Activated naive CD4-positive, alpha-beta T cell treated with anti-CD3 and anti-CD28 coated beads, Interleukin-2, amount 50 U/mL, for 72 hours (primary cell): ENCODE measurements at places on chromosomes 6 and 20. TPM values are rescaled to one million over a fixed set of nuclear protein-coding genes. Genes with fewer than 3 reads are reported as not detected.

GRCh38 chr20:37364013-37364926, 18.3 kb downstream of the SRC start:
- DNase-seq, result peak; percentile 44

DNA sequence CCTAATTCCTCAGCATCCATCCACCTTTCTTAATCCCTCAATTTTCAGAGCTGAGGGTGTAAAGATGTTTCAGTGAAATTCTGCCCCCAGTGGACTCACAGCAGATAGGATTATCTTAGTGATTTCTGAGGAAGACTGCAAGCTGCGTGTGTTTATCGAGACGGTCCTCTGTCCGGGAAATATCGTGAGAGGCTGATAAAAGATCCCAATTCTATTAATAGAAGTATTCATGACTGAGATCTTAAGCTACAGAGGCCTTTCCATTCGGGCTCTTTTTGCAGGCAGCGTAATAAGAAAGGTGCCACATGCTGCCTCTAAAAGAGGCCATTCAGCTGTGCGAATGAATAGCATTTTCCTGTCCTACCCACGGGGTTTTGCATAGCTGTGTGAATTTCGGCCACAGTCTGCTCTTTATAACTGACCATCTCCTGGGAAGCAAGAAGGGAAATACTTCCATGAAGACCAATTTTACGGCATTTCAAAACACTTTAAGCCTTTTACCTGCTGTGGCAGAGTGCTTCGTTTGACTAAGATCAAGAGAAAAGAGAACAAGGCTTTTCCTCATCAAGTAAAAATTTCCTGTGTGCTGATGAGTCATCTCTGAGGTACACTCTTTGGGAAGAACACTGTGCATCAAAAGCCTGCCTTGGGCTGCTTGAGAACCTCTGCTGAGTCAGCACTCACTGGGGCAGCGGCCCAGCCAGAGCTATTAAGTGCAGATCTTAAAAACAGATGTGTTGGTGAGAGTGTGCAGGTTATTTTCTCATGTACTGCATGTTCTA, 208.8 kb downstream of the ARHGAP18 start:
- DNase-seq, result no peak

Gene KCNK5
- 8.8 TPM for total RNA-seq

Gene PRKN
- 0.57 TPM for total RNA-seq

Gene CST1
- total RNA-seq, result not detected

DNA sequence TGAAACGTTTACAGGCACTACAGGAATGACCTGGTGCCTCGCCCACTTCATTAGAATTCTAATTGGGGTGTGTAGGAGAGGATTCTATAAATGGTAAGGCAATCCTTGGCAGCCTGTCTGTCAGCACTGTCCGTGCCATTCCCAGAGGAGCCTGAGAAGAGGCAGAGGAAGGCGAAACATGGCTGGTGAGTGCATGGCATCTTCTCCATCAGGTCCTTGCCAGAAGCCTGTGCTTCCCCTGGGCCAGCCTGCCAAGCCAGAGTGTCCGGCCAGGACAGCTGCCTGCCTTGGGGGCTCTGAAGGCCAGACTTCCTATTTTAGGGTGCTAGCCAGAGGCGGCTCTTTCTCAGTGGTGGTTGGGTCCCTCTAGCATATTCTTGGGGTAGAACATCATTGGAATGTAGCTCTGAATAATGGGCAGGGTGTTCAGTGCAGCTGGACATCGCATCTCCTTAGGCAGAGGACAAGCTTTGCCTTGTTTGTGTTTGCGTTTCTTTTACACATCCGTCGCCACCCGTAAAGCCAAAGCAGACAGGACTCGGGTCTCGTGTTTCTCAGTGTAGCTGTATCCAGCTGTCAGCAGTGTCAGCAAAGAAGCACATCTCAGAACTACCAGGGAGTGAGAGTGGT, at the start of gene TGM3:
Gene TGM3 (plus strand): TSS at position 116 of the 630 bp plus-strand sequence. CDS start 63 bp downstream, at position 179.
- no peak for DNase-seq

DNA sequence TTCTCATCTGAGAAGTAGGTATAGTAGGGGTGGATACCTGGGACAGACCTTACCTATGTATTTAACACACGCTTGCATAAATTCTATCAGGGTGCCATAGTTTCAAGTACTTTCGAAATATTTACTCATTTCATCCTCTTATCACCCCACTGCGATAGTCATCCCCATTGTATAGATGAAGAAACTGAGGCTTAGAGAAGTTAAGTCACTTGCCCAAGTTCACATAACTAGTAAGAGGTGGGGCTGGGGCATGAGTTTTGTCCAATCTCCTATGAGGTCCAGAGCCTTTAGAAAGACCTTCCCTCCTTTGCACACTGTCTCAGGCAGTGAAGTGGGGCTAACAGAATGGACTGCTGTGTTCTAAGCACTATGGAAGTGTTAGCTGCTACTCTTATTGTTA, 6.2 kb downstream of the TULP1 start:
- no peak for DNase-seq

Gene NR2E1
- not detected for total RNA-seq

GRCh38 chr6:10465629-10466499, 51.0 kb upstream of the TFAP2A start:
- DNase-seq, result no peak

Gene SCGN
- not detected for total RNA-seq

Gene PHACTR1
- 0.29 TPM for total RNA-seq

Gene COL19A1
- total RNA-seq, result 0.05 TPM

- no peak for DNase-seq
Measured at GRCh38 chr20:41155261-41155660, 17.9 kb downstream of the PLCG1 start.

DNA sequence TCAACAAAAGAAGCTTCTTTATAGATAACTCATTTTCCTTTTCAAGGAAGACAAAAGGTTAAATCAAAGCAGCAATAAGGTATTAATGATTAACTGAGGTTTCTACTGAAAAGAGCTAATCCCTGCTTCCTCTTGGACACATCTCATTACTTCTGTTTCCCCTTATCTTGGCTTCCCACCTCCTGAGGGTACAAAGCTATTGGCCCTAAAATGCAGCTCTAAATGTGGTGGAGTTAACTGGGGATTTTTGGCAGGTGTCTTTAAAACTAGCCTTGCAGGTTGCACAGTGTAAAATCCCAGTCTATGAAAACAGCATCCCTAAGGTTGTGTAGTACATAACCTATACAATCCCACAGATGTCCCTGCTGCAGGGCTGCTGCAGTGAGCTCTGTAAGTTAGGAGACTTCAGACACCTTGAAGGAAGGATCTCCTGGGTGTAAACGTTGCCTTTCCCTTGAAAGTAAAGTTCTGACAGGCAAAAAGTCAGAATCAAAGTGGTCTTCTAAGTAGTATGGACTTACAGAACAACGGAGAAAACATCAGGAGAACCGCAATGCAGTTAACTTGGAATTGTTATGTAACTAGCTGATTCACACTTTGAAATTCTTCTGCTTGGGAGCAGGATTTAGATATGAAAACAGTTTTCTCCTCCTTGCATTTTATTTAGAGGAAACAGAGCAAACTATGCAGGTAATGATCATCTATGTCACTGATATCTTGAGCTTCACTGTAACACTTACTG, 71.7 kb upstream of the TRAF3IP2 start:
- no peak for DNase-seq

GRCh38 chr6:30163090-30163917, at the start of gene TRIM15:
TRIM15 (plus strand) TSS chr6:30163546; CDS start chr6:30163685, 139 bp downstream.
- DNase-seq, result peak; percentile 57

Gene ID4
- total RNA-seq, result not detected

DNA sequence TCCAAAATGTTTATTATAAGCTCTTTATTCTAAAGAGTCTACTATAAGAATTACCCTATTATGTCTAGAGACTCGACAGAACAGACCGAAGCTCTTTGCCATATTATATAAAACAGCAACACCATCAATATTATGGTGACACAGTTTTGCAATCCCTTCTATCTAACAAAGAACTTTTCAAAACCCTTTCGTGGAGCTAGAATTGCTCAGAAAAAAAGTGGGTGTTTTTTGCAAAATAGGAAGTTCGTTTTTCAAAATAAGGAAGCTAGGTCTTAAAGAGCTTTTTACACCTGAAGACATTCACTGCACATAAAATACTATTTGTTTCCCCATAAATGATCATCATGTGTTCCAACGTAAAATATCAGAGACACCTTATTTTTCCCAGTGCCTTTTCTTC, 240.0 kb downstream of the FOXC1 start:
- DNase-seq, result no peak

Gene NEU1
- total RNA-seq, result 18.6 TPM

- no peak for DNase-seq
Measured at GRCh38 chr6:138803861-138804260, 8.0 kb downstream of the ECT2L start.

Gene AURKA
- total RNA-seq, result 130 TPM

Gene TTI1
- total RNA-seq, result 40.2 TPM

GRCh38 chr6:168365422-168366165, 46.0 kb upstream of the DACT2 start:
- peak; percentile 43 for DNase-seq

Gene HLA-DQA2
- total RNA-seq, result not detected

DNA sequence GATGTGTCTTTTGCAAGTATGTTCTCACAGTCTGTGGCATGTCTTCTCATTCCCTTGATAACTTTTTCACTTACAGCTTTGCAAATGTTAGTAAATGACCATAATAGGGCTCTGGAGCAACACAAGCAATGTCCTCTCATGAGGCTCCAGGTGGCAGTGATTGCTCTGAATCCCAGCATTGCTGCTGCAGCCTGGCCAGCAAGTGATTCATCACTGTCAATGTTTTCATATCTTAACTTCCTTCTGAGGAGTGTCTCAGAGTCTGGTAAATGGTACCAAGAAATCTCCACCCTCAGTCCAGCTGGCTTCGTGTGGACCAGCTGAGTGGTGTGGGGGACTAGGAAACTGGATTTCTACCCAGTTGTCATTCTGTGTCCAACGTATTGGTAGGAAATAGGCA, 139.6 kb downstream of the MYLK4 start:
- DNase-seq, result no peak

Gene PTPRK
- total RNA-seq, result 5.1 TPM

GRCh38 chr6:21953831-21954801, 342.7 kb downstream of the PRL start:
- no peak for DNase-seq

Gene UBR2
- total RNA-seq, result 28.4 TPM

GRCh38 chr20:25014816-25015215, 22.3 kb upstream of the APMAP start:
- DNase-seq, result no peak

GRCh38 chr6:28906669-28907068, 17.1 kb downstream of the TRIM27 start:
- DNase-seq, result no peak

DNA sequence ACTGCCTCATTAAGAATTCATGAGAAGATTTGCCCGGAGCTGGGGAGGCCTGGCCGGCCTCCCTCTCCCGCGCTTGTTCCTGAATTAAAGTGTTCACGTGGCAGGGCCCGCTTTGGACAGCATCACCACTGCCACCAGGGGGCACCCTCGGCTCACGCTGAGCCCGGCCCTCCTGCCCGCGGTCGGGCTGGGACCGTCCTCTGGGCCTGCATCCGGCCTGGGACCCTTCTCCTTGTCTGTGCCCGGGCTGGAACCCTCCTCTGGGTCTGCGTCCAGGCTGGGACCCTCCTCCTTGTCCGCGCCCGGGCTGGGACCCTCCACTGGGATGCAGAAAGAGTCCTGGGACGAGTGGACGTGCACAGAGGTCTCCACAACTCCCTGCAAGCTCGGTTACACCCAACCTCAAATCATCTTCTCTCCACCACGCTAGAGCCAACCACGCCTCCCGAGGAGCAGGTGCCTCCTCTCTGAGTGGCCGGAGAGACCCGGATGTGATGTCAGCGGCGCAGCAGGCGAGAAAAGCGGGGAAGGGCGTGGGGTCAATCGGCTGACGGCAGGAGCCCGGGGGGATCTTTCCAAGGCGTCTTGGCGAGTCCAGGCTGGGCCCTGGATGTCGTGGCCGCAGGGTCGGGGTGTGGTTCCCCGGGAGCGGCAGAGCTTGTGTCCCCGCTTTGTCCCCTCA, 50.9 kb upstream of the DACT2 start:
- peak; percentile 82 for DNase-seq

Gene GHRH
- not detected for total RNA-seq

DNA sequence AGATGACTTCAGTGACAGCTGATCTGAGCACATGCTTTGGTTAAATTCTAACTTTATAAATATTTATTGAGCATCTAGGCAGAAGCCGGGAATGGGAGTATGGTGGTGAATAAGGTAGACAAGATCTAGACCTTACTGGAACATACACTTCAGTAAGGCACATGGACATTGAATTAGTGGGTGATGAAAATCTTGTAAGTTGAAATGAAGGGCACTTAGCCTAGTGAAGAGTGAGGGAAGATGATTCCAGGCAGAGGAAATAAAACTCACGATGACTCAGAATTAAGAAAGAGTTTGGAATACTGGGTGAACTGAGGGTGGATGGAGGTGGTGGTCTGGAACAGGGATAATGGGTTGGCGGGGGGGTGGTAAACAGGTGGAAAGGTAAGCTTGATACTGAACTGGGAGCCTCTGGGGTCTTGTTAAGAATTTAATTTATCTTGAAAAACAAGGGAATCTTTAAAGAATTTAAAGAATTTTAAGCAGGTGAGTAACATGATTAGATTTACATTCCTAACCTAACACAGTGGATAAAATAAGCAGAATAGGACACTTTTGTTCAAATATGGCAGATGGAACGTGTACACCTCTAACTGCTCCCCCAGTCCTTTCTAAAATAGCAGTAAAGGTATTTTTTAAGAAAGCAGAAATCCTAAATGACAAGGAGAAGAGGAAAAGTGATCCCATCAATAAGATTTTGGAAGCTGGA, 75.2 kb upstream of the ARHGAP18 start:
- DNase-seq, result no peak

Gene TAGAP
- 29.9 TPM for total RNA-seq

Gene ADAM33
- total RNA-seq, result not detected

DNA sequence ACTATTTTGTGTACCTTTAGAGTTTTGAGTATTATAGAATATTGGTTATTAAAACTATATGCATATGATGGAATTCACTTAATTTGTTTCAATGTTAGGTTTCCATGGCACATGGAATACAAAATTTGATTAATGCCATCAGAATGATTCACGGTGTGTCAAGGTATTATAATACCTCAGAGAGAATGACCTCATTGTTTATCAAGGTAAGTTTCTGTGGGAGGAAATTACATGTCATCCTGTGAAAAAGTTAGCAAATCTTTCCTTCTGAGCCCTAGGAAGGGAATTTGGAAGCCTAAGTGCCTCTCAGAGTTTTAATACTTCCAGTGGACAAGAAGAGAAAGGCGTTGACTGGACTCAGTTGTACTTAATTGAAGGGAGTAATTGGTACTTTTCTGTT, 40.8 kb downstream of the DNAH8 start:
- DNase-seq, result no peak

DNA sequence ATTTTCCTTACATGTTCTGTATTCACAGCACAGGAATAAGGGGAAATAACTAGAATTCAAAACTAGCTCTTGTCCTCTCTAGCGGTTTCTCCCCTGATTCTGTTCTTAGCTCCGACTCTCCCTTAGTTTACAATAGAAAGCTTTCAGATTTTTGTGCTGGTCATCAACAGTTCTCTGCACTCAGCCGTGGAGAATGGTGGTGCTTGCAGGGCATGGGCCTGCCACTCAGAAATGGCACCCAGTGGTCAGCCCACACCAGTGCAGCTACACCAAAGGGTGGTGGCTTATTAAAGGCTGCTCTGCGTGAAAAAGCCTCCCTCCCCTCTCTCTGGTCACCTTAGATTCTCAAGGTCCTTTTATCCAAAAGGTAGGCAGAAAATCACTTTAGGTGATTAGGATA, 123.5 kb downstream of the SASH1 start:
- DNase-seq, result no peak

Gene OLIG3
- total RNA-seq, result 0.14 TPM

Gene RAD21L1
- 0.25 TPM for total RNA-seq
